ENCODE measurements at places on chromosomes 3 and 15.
A peak's percentile ranks its signal among the peaks of the same experiment; 100 is the strongest.

GRCh38 chr15:97234851-97235610 is 725.5 kb upstream of the ARRDC4 start:
- DNase-seq: peak; percentile 64

- peak; percentile 51 for DNase-seq
Measured at GRCh38 chr3:128584412-128585020, 66.1 kb downstream of the RPN1 start.

DNA sequence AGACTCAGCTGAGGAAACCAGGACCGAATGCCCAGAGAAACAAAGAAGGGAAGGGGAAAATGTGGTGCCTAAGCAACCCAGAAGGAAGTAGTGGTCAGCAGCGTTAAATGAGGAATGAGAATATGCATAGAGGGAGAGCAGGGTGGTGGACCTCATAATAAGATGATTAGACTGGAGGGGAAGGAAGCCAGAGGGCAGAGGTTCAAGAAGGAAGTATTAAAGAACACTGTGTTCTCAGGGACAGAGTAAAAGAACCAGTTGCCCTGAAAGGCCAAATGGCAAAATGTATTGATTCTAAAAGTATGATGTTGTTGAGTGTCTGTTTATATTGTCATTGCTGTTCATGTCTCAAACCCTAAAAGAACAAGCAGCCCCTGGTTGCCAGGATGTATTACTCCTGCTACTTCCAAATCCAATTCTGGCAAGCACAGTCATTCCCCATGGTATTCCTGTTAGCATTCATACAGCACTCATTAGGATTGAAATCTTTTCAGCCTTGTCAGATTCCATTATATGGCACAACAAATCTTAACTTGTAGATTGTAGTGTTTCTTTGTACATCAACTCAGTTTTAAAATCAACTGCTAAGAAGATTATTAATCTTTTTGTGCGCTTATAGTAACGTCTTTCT is 23.4 kb downstream of the P2RY1 start:
- DNase-seq: no peak

DNA sequence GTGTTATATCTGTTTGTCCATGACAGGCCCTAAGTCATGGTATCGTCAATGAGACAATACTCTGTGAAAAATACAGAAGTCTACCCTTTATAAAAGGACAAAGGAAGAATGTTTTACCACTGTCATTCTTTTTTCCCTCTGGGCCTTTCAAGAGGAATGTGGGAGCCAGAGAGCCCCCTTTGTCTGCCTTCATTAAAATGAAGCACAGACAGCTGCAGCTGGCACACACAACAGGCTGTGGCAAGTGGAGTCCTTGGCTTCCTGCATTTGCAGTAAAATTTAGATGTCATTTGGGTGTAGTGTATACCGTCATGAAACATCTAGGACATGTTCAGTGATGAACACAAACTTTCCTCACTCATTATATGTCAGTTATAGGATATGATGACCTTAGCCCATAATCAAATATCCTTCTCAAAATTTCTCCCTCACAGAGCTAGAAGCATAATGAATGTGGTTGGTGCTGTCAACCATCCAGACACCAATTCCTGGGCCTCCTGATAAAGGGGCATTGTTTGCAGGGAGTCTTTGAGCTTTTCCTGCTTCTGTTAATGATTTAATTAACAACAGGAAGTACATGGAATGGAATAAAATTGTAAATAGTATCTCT is 76.4 kb downstream of the DHX36 start:
- no peak for DNase-seq

DNA sequence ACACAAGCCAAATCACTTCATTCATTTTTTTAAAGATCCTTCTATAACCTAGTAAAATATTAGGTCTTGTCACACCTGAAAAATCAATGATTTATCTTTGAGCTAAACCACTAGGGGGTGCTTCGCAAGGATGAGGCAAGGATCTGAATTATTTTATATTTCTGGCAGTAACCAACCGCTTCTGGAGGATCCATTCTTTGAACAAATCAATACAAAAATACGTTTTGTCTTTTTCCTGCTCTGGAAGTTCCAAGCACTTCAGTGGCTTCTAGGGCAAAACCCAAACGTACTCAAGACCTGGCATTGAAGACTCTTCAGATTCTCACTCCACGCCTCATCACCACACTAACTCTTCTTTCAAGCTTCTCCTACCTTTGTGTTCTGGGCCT is 486 bp downstream of the LSG1 start:
- DNase-seq: peak; percentile 20

DNA sequence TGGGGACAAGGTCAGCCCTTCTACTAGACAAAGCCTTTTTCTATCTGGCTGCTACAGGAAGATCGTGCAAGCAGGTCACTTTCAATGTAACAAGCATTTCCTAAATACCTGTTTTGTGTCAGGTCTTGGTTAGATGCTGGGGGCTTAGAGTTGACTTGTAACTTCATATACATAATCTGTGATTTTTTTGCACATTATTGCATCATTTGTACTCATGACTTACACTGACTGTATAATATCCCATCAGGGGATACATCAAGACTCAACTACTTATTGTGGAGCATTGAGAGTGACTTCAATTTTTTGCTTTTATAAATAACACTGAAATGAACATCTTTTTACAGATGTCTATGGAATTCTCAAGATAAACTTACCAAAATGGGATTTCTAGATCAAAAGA is 68.9 kb downstream of the ABTB1 start:
- no peak for DNase-seq

DNA sequence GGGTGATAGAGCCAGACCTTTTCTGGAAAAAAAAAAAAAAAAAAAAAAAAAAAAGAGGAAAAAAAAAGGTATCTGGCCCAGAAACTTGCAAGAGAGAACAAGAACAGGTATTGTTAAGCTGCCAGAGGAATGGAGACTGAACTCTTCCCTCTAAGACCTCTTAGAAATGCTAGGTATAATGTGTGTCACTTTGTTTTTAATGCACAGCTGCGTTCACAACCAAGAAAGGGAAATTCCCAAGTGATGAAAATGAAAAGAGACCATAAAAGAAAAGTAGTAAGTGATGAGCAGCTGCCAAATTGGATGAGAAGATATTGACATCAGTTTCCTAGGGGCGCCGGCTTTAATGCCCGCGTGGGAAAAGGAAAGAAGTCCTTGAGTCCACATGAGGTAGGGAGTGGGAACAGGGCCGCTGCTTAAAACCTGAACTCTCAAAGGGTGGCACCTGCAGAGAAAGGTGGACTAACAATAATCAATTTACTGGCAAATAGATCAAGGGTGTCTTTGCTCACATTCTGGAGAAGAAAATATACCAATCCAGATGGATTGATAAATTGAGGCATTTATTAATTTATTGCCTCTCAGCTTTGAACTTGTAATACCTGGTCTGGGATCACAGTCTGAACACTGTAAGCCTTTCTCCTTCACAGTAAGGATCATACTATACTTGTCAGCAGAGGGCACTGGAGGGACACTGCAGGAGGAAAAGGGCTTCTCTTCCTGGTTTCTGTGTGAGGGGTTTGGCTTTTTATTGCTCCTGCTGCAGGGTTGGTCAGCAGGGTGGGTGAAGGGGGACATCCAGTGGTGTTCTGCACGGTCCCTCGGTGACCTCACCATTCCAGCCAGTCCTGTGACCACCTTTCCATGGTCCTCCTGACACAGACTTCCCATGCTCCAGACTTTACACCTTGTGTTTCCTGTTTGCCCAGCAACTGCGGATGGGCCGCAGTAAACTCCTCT is 131.6 kb downstream of the AQP9 start:
- DNase-seq: peak; percentile 40

DNA sequence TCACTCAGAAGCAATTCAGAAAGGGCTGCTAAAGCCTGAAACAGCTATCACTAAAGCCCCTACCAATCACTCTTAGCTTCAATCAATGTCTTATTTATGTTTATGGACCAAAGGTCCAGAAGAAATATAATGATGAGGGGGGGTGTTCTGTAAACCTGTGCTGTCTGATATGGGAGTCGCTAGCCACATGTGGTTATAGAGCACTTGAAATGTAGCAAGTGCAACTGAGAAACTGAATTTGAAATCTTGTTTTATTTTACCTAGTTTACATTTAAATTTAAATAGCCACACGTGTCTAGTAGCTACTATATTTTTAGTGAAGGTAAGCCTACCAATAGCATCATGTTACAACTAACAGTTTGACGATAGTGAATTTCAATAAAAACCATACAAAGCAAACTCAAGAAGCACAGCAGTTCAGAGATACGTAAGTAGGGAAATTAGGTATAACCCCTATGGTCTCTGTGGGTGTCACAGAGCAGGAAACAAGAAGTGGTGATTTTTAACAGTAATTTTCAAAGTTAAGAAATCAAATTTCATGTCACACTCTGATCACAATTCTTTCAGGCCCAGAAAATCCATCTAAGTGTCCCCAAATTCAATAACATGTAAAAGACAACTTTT is 3.6 kb downstream of the POU1F1 start:
- DNase-seq: no peak

GRCh38 chr3:153295901-153296300 is 133.9 kb downstream of the RAP2B start:
- no peak for DNase-seq

- DNase-seq: no peak
Measured at GRCh38 chr3:24678421-24678865, 183.8 kb upstream of the THRB start.

GRCh38 chr3:72973786-72974185 is 22.8 kb upstream of the PPP4R2 start:
- DNase-seq: no peak

- DNase-seq: no peak
Measured at GRCh38 chr15:44319385-44319784, 30.9 kb downstream of the GOLM2 start.

- DNase-seq: peak; percentile 22
Measured at GRCh38 chr3:171770689-171771620, 39.3 kb downstream of the PLD1 start.

- DNase-seq: no peak
Measured at GRCh38 chr3:42688487-42689420, 3.4 kb downstream of the KLHL40 start.

- DNase-seq: peak; percentile 5
Measured at GRCh38 chr15:87575896-87576473, 680.6 kb downstream of the NTRK3 start.

DNA sequence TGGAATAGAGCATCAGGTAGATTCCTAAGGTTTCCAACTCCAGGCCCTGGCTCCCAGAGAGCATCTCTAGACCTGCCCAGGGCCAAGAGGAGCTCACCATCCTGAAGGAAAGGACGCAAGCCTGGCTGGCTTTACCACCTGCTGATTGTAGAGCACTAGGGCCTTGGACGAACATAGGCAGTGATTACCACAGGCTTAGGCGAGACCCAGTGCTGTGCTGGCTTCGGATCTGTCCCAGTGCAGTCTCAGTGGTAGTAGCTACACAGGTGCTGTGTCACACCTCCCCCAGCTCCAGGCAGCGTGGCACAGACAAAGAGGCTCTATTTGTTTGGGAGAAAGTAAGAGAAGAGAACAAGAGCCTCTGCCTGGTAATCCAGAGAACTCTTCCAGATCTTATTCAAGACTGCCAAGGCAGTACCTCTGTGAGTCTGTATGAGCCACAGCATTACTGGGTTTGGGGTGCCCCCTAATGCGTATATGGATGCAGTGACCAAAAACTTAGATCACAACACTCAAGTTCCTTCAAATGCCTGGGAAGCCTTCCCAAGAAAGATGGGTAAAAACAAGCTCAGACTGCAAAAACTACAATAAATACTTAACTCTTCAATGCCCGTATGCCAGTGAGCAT is 25.4 kb downstream of the ISG20 start:
- DNase-seq: no peak

DNA sequence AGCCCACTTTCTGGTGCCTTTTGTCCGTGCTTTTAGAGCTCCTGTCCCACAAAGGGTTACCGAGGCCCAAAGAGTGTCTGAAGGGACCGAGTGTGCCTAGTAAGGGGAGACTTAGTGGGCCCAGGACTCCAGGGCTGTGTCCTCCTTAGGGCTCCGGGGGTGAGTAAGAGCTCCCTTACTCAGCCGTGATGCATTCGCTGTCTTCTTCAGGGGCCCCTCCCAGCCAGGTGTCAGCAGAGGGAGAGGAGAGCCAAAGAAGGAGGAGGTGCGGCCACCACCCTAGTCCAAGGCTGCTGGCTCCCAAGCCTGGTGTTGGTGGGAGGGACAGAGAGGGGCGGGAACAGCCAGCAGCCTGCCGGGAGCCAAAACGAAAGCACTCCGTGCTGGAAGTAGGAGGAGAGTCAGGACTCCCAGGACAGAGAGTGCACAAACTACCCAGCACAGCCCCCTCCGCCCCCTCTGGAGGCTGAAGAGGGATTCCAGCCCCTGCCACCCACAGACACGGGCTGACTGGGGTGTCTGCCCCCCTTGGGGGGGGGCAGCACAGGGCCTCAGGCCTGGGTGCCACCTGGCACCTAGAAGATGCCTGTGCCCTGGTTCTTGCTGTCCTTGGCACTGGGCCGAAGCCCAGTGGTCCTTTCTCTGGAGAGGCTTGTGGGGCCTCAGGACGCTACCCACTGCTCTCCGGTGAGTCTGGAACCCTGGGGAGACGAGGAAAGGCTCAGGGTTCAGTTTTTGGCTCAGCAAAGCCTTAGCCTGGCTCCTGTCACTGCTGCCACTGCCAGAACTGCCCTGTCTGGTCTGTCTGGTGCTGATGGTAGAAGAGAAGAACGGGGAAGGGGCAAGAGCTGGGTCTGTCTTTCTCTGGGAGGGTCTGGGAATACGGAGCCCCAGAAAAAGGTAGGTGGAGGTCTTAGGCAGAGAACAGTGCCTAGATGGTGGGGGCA is at the start of gene IL17RC:
Gene IL17RC, plus strand, starts transcription at position 365 of the 947 bp plus-strand sequence. Its CDS starts 218 bp downstream, at position 583.
- peak; percentile 91 for DNase-seq

- no peak for DNase-seq
Measured at GRCh38 chr3:159038405-159038804, 236.6 kb downstream of the MFSD1 start.

DNA sequence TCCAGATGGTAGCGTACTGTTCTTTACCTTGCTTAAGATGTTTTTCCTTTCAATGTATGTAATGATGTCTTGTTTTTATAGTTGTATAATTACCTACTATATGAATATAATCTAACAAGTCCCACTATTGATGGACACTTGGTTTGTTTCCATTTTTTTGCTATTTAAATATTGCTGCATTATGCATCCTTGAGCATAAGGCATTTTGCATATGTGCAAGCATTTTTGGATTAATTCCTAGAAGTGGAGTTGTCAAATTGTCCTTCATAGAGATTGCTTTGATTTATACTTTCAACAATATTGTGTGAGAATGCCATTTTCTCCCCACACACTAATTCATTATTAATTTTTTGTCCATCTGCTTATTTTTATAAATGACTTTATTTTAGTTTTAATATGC is 17.7 kb downstream of the TOPAZ1 start:
- DNase-seq: no peak

DNA sequence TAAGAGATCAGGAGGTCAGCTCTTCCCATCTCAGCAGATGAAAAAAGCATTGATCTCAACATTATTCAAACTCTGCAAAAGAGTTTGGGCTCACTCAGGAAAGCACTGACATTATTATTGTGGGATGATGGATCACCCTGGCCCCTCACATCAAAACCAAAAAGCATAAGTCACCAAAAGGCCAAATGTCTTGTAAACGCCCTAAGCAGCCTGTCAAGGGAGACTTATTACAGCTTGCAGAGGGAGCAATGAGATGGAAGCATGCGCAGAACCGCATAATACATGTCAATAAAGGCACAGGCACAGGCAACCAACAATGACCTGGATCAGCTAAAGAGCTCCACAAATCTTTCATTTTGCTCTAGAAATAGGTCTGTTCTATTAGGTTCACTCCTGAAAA is 4.6 kb downstream of the FSIP1 start:
- peak; percentile 68 for DNase-seq

All from HAP-1 (cell line).